ENCODE measurements at places on chromosomes 4 and X. TPM values are rescaled to one million over a fixed set of nuclear protein-coding genes. Genes with fewer than 3 reads are reported as not detected.

MAOB gene
- total RNA-seq: 5.5 TPM

DNA sequence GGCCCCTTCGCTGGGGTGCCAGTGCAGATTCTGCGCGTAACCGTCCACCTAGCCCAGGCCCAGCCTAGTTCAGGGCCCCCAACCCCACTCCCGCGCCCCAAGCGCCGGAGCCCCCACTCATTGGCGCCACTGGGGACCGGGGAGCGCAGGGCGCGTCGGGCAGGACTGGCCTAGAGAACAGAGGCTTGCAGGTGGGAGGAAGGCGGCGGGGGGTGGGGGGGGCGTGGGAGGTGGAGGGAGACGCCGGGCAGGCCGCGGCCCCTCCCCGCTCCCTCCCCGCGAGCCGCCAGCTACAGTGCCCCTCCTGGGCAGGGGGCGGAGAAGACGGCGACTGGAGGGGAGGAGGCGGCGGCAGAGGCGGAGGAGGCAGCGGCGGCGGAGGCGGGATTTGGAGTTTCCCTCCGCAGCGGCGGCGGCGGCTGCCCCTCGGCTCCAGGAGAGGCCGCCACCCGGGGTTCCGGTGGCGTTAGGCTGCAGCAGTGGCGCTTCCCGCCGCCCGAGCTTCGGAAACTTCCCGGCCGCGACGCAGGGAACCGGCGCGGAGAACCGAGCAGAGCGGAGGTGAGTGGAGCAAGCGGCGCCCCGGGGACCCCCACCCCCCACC lies 4.8 kb upstream of the DUSP9 start:
- no peak for DNase-seq

PDLIM5 gene
- total RNA-seq: 76.7 TPM

GRIA2 gene
- 12.0 TPM for total RNA-seq

ESX1 gene
- not detected for total RNA-seq

DNA sequence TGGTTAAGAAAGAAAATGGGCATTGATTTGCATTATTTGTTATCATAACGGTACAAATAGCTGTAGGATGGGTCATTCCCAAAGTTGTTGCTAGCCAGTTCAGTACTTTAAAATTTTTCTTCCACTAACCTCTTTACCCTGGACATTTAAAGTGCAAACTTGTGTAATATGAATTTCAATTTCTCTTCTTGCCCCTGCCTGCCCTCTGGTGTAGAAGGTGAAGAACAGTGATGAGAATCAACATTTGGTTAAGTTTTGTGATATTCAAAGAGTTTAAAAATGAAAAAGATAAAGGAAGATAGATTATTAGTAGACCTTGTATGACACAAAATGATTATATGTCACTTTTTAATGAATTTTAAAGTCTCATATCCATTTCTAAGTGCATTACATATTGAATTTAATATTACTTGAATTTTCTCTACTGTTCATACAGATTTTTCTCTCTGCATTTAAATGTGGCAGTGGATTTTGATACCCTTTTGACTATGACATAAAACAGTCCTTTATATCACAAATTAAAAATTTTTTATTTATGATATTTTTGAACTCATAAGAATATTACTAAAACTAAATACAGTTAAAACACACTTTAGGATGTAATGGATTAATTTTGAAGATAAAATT lies 337.7 kb downstream of the BMPR1B start:
- DNase-seq: no peak

DNA sequence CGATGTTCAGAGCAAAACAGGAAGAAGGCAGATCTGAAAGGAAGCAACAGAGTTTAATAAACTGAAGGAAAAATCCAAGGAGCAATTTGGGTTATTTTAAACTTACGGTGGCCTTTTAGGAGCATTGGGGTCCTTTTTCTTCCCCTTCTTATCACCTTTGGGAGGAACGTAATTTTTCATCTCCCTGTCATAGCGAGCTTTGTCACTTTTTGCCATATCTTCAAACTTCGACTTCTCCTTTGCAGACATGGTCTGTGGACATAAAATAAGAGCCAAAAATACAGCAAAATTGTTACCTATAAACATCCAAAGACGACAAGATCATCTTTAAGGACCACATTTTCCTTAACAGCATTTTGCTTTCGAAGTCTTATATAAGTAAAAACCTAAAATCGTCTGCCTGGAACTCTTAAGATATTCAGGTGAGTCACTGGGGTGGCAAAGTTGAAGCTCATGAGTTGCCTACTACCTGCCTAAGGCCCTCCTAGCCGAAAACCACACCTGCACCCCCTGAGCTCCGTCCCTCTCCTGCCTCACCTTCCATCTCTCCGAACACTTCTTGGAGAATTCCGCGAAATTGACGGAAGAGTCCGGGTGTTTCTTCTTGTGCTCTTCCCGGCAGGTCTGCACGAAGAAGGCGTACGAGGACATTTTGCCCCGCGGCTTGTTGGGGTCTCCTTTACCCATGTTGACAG lies 1.0 kb downstream of the HMGB2 start:
- no peak for DNase-seq

GRCh38 chrX:97828471-97828870 lies 944.8 kb downstream of the RPA4 start:
- no peak for DNase-seq

DNA sequence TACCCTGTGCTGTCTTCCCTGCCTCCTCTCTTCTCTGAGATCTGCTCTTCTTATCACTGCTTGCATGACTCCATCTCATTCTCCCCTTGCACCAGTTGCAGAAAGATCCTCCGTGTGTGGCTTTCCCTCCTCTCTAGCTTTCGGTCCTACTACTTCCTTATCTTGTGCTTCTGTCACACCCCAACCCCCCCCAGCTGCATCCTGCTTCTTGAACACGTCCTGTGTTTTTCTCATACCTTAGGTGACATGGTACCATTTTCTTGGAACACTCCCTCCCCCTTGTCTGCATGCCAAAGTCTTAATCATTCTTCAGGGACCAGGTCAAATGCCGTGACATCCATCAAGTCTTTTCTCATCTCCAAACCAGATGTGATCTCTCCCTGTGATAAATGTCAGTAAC lies 46.4 kb downstream of the FHL1 start:
- DNase-seq: no peak

NXF2B gene
- 0.64 TPM for total RNA-seq

STK32B gene
- total RNA-seq: 3.0 TPM

DNA sequence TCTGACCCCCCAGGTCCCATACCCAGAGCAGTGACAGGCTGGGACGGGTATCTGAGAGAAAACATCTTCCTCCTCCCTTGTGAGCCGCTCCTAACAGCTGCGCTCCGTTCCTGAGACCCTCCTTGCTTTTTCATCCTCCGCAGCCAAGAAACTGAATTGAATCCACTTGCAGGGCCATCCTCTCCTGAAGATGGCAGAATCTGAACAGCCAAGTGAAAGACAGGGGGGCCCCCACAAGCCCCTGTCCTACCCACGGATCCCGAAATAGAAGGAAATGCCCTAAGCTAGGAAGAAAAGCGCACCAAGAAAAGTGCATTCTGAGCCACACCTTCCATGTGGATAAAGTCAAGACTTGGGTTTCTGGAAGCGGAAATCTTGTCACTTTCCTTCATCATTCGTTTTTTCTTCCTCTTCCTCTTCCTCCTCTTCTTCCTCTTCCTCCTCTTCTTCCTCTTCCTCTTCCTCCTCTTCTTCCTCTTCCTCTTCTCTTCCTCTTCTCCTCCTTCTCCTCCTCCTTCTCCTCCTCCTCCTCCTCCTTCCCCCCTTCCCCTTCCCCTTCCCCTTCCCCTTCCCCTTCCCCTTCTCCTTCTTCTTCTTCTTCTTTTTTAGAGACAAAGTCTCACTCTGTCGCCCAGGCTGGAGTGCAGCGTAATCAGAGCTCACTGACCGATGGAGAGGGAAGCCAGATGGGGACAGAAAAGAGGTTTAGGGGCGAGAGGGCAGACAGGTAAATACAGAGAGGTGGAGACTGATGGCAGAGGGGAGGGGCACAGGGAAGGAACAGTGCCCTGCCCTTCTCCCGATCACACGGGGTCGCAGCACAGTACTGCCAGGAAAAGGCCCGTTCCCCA lies 86.0 kb upstream of the WWC2 start:
- no peak for DNase-seq

GRCh38 chrX:70128071-70128470 lies 5.2 kb upstream of the IGBP1 start:
- no peak for DNase-seq

DNA sequence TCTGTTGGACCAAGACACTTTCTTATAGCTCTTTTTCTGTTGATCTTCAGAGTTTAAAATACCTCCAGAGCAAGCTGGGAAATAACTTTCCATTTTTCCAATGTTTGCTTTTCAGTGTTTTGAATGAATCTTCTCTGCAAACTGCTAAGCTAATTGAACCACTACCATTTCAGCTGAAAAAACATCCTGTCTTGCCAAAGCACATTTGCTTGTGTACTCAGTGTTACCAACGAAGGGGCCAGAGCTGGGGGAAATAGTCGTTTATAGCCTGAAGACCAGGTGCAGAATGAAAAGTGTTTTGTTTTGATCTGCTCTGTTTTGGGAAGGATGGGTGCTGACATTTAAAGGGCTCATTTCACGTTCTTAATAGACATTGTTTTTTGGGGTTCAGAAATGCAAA lies 88.4 kb upstream of the CLNK start:
- DNase-seq: no peak

IL3RA gene
- not detected for total RNA-seq

DNA sequence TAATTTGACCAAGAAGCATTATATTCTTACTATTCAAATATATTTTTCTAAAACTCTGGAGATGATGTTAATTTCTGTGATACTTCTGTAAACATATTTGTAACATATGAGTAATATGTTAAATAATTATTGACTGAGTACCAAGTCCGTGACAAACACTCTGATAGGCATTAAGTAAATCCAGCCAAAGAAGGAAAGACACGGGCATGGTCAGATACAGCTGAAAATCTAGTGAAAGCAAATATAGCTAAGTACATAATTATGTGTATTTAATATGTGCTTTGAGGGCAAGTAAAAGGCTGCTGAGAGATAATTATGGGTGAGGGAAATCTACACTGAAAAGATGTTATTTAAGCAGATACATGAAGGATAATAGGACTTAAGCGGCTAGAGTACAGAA lies 1263.6 kb upstream of the ADGRL3 start:
- no peak for DNase-seq

GRCh38 chr4:139048026-139048425 lies 32.4 kb downstream of the NOCT start:
- DNase-seq: no peak

- DNase-seq: no peak
Measured at GRCh38 chr4:149795256-149795655, 20.4 kb downstream of the IQCM start.

PRKG2 gene
- total RNA-seq: 4.2 TPM

DNA sequence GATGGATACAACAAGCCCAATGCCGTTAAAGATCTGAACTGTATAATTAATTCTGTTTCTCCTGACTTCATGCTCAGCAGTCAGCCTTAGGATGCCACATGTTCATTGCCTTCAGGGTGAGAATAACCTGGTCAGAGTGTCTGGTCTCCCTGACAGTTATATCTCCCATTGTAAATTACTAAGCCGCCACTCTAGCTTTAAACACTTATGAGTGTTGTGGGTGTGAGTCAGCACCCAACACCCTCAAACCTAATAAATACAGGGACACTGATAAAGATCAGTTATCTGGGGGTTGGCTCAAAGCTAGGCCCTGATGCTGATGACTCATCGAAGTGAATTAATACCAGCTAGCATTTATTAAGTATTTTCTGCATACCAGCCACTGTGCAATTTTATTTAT lies 64.9 kb upstream of the DYNLT3 start:
- no peak for DNase-seq

GRCh38 chr4:53899586-53900270 lies 164.7 kb downstream of the CHIC2 start:
- DNase-seq: no peak

GPR82 gene
- total RNA-seq: not detected

DNA sequence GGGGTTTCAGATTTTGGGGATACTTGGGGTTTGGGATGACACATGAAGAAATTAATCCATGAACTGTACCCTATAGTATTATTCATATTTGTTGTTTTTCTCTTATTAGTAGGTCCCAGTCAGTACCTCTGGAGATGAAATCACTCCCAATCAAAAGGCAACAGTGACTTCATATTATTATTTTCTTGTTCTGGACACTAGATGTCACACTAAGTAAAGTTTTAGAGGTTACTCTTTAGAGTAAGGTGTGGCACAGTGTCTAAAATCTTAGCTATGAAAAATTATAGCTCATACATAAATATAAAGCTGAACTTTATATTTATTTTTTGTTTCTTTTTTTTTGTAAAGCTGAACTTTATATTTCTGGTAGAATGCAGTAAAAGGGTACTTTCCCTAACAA lies 35.1 kb downstream of the FAM114A1 start:
- DNase-seq: no peak

PGAM4 gene
- total RNA-seq: not detected

DNA sequence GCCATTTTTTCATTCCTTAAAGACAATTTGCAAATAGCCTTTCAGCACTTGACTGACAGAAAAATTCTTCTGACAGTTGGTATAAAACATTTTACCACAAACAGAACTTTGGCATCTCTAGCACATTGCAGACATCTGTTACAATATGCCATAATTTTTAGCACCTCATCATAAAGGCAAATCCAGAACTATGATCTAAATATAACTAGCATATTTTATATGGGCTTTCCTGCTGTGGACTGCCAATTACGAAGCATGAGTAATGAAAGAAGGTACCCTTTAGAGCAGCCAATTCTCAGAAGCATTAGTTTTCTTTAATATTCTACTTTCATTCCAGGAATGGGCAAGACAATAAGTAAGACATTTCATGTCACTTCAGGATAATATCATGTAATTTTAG lies 647.4 kb upstream of the GALNT7 start:
- no peak for DNase-seq
